Thyroid gland (tissue), 4 donors: ENCODE measurements at places on chromosomes 12 and 14. TPM values are rescaled to one million over a fixed set of nuclear protein-coding genes. Genes with fewer than 3 reads are reported as not detected.
A peak's percentile ranks its signal among the peaks of the same experiment; 100 is the strongest.

GRCh38 chr14:34742270-34743115 lies 28.1 kb upstream of the CFL2 start:
- peaks cover 4% of the 10 kb centered on the region for H3K4me1 ChIP-seq
- H3K36me3 ChIP-seq, result no peaks in the 10 kb centered on the region
- peak; percentile 3 for DNase-seq
- no peak overlapping the region for H3K27ac ChIP-seq

GRCh38 chr12:82757656-82758055 lies 71.0 kb downstream of the TMTC2 start:
- no peaks in the 10 kb centered on the region for H3K36me3 ChIP-seq
- no peaks in the 10 kb centered on the region for H3K27me3 ChIP-seq
- H3K4me1 ChIP-seq, result peaks cover 35% of the 10 kb centered on the region
- no peak overlapping the region for H3K27ac ChIP-seq
- H3K4me3 ChIP-seq, result no peak overlapping the region

Gene RIPK3
- 12.4 TPM for total RNA-seq

DNA sequence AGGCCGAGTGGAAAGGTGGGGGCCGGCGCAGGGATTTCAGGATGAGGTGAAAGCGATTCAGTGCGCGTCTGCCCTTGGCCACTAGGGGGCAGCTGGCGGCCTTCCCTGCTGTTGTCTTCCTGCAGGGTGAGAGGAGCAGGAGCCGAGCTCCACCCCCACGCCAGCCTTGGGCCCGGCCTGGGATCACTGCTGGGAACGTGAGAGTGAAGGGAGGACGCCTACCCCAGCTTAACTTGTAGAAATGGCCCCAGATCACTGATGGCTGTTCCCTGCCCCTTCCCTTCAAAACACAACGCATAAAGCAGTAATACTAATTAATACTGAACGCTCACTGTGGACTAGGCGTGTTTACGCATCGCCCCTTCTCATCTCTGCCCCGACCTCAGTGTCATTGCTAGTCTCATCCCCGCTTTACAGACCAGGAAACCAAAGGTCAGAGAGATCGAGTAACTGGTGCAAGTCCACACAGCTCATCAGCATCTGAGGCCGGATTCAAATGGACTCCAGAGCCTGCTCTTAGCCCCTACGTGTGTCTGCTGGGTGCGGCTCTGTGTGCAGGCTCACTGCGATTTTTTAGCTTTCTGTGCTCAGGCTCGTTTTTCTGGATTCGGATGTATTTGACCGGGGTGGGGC lies 24.3 kb downstream of the MVK start:
- no peaks in the 10 kb centered on the region for H3K27me3 ChIP-seq
- no peak overlapping the region for H3K27ac ChIP-seq
- H3K36me3 ChIP-seq, result peaks cover 4% of the 10 kb centered on the region
- DNase-seq, result peak; percentile 90
- H3K4me3 ChIP-seq, result no peak overlapping the region
